Suprapubic skin (tissue), 4 donors: ENCODE measurements at places on chromosomes 6 and 20. TPM values are rescaled to one million over a fixed set of nuclear protein-coding genes. Genes with fewer than 3 reads are reported as not detected.

DNA sequence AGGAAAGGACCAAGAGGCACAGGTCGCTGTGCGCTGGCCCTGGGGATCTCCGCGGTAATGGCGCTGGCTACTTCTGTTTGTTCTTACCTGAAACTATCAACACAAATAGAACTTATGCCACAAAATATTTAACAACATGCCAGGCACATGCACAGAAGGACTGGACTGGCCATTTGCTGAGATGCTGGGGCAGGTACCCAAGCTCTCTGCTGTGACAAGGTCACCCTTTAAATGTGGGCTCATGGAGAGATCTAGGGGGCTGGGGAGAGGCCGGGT is 28.0 kb upstream of the PXDC1 start:
- DNase-seq: peak; percentile 62

DNA sequence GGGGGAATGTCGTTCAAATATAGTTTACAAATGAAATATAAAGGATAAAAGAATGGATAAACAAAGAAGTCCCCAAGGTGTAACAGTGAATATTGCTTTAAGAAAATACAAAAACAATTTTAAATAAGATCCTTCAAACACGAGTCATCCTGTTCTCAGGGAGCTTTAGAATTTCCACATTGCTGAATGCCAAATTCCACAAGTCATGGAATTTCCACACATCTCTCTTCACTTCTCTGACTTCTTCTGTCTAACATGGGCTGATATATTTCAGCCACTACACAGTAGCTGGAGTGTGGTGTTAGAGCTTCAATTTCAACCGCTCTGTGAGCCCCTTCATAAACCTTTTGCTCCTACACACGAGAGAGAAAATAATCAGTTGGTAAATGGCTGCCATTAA is 28.0 kb downstream of the IL22RA2 start:
- DNase-seq: no peak

- no peak for DNase-seq
These were observed 5.5 kb upstream of the PABPC1L start for GRCh38 chr20:44904377-44904776.

GRCh38 chr20:30811885-30812671 is 445.4 kb upstream of the DEFB115 start:
- peak; percentile 84 for DNase-seq

GRCh38 chr20:18957328-18957727 is 143.7 kb downstream of the SCP2D1 start:
- DNase-seq: no peak

DNA sequence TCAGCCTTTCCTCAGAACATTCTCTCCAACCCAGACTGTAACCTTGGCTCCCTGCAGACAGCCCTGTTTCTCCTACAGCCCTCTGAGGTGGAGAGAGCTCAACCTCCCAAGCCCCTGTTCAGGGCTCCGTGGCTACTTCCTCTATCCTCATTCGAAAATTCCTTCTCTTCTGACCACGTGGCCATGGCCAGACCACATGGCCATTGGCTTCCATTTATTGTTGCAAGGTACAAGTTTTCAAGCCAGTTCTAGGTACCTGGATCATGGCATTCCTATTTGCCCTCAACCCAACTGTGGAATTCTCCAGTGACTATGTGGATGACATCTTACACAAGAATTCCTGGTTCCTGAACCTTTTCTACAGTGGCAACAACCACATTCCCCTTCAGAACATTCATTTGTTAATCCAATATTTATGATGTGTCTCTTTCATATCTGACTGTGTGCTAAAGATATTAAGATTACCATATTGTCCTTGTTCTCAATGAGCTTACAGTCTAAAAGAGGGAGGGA is 161.9 kb downstream of the GMPR start:
- no peak for DNase-seq

- no peak for DNase-seq
These were observed 6.1 kb downstream of the EEF1A1 start for GRCh38 chr6:73514746-73515110.

- no peak for DNase-seq
These were observed 32.9 kb upstream of the TCF21 start for GRCh38 chr6:133855991-133856370.

DNA sequence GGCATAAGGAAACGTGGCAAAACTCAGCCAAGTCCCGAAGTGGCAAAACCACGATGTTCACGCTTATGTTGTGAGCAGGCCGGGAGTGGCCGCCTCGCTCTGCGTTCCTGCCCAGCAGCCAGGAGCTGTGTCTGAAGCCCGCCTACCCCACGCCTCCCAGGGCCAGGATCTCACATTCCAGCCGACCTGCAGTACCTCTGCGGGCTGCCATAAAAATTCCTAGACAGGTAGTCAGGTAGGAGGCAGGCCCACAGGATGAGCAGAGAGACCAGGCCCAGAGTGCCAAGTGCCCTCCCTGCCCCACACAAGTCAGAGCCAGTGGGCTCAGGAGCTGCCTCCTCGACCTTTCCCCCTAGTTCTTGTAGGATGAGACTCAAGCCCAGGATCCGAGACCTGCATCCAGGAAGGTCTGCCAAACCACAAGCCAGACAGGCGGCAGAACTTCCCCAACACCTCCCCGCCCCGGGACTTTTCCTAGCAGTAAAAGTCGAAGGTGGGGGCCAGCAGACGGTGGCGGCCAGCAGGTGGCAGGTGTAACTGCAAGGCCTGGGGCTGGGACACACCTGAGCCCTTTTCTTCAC is 16.7 kb downstream of the PMEPA1 start:
- no peak for DNase-seq

- no peak for DNase-seq
These were observed 10.6 kb downstream of the PYGB start for GRCh38 chr20:25258476-25258805.

The POU5F1 gene
- 8.5 TPM for total RNA-seq
